ENCODE measurements at places on chromosomes 4 and X.

DNA sequence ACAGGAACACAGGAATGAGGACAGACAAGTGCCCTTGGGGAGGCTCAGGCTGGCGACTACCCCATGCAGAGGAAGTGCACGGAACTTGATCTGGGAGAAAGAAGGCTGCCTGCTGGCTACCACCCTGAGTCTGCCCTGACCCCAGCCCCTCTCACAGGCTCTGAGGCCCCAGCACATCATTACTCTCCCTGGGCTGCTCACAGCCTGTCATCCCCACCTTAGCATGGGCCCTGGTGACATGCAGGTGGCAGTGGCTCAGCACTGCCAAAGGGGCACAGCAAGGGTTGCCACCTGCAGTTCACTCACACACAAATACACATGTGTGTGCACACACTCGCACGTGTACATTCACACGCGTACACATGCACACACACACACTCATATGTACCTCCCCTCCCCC, 26.1 kb upstream of the MAMLD1 start:
- DNase-seq, result no peak

DNA sequence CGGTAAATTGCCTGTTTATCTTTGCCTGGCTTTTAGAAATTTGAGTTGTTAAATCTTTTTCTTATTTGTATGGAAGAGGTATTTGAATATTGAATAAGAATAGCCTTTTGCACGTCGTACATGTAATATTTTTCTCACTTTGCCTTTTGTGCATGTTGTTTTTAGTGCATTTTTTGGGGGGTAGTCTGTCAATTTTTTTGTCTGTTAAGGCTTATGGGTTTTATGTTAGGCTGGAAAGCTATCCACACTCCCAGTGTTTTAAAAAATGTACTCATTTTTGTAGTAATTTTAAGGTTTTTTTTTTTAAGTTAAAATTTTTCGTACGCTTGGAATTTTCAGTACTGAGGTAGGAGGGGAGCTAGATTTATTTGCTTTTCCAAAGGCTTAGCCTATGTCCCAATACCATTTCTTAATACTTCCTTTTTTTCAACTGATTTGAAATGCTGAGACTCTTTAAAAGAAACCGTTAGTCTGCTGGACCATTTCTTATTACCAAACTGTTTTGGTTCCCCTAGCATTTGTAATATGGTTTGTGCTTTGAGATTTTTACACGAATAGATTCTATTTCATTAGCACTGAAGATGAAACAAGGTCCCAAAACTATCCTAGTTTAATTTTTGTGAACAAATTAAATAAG, 1.3 kb downstream of the HERC5 start:
- no peak for DNase-seq

- DNase-seq, result no peak
These were observed 505.6 kb downstream of the STIM2 start for GRCh38 chr4:27366104-27366823.

- DNase-seq, result no peak
These were observed 47.2 kb downstream of the STARD8 start for GRCh38 chrX:68694435-68695205.

- no peak for DNase-seq
These were observed 27.1 kb downstream of the FAM47E start for GRCh38 chr4:76278583-76278982.

Data from cerebellar nuclear complex (tissue), 1 donor.